ENCODE measurements at places on chromosomes 2 and 18.

- no peak for DNase-seq
These were observed 19.7 kb downstream of the CLIP4 start for GRCh38 chr2:29134933-29135332.

- no peak for DNase-seq
These were observed 74.6 kb upstream of the UNC80 start for GRCh38 chr2:209696836-209697711.

DNA sequence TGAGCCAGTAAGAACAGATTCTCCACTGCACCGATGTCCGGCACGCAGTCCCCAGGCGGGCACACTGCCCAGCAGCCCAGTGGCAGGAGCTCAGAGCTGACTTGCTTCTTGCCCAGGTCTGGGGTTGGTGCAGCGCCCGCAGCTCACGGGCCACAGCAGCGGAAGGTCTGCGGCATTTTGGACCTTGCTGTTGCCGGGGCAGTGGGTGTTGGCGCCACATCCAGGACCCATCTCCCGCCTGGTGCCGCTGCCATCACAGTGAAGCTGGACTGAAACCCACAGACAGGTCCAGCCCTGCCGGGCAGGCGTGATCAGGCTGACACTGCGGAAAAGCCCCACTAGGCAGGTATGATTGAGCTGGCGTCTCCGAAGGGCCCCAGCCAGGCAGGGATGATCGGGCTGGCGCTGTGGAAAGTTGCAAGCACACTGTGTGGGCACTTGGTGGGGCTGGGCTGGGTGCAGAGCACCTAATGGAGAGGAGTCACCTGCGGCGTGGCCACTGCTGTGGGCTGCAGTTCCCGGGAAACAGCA lies 75.5 kb downstream of the SLC66A2 start:
- DNase-seq: no peak

DNA sequence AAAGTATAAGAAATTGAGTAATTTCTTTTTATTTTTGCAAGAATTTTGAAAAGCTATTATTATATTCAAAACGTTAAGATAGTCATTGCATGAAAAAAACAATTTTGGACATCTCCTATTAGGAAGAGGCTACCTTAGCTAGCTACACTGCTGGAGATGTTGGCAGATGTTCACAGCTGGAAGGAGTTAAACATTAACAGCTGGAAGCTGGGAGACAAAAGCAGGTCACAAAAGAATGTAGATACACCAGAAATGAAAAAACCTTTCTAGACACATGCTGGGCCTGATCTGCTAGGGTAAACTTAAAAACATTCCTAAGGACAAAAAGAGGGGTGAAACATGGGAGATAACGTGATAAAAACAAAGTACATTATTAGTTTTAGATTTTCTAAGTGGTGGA lies 84.4 kb downstream of the SESTD1 start:
- no peak for DNase-seq

DNA sequence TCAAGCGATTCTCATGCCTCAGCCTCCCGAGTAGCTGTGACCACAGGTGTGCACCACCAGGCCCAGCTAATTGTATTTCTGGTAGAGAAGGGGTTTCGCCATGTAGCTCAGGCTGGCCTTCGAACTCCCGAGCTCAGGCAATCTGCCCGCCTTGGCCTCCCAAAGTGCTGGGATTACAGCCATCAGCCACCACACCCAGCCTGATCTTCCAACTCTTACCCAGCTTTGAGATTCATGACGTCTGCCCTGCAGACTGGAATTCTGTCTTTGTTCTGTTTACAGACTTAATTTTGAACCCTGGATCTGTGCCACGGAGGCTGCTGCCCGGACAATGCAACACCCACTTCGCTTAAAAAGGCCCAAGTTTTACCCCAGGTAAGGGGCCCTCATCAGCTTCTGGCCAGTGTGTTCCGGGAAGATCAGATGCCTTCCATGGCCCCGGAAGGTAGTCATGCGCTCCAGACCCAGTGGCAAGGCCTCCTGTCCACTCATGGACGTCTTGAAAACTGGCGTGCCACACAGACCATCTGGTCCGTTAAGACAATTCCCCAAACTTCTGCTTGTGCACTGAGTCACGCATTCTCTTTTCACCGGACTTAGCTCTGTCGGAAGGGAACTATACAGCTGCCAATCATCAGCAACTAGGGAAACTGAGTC lies 5.5 kb downstream of the PXDN start:
- DNase-seq: no peak

DNA sequence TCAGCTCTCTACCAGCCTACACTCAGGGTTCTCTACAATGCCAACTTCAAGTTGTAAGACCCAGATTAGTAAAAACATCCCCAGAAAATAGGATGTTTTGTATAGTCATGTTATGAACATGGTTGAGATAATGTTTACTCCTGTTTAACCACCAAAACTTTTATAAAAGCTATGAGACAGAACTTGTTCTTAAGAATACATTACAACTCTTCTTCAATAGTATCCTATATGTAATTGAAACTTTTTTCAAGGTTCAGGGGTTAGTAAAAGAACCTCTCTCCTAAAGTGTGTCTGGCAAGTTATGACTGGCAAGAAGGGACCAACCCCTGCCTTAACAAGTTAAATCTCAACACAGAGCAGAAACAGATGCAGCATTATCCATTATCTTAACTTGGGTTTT lies 118.8 kb upstream of the STK17B start:
- DNase-seq: no peak

DNA sequence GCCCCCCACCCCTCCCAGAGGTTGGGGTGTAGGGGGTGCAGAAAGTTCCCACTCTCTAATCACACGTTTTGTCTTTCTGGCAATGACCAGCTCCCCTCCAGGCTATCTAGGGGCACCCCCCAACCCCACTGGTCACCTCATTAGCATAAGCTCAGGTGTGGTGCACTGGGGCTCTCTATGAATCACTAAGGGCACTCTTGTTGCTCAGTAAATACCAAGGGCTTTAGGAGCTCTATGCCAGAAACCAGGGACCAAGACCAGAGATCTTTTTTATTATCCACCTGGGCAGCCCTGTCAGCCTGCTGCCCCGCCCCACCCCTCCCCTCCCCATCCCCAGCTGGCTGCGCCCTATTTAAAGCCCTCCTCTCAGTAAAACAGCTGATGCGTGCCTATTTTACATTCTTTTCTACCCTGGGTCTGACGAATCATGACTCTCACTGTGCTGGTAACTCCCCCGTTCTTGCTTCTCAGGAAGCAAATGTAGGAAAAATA lies 24.3 kb downstream of the NCK2 start:
- no peak for DNase-seq

- DNase-seq: no peak
These were observed 16.1 kb upstream of the FARP2 start for GRCh38 chr2:241339839-241340630.

DNA sequence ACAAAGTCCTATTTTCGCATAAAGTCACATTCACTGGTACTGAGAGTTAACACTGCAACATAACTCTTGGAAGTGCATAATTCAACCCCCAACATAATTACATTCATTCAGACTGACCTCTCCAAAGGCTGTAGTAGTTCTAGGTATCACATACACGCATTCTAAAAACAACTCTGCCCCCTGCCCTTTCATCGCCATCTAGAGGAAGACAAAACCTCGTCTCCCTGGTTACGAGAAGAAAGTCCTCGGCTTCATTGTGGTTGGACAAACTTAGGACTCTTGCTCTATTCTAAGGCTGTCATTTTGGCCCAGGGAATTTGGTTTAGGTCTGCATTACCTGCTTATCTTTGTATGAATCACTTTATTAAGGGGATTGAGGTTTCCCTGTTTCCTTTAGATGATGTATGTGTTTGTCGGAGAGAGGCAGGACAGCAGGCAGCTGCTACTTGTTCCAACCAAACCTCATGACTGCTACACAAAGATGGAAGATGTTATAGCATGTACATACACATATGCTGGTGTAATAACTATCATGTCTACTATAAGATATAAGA lies 215.4 kb upstream of the NRXN1 start:
- no peak for DNase-seq

- DNase-seq: no peak
These were observed 7.2 kb downstream of the PMS1 start for GRCh38 chr2:189791338-189792042.

DNA sequence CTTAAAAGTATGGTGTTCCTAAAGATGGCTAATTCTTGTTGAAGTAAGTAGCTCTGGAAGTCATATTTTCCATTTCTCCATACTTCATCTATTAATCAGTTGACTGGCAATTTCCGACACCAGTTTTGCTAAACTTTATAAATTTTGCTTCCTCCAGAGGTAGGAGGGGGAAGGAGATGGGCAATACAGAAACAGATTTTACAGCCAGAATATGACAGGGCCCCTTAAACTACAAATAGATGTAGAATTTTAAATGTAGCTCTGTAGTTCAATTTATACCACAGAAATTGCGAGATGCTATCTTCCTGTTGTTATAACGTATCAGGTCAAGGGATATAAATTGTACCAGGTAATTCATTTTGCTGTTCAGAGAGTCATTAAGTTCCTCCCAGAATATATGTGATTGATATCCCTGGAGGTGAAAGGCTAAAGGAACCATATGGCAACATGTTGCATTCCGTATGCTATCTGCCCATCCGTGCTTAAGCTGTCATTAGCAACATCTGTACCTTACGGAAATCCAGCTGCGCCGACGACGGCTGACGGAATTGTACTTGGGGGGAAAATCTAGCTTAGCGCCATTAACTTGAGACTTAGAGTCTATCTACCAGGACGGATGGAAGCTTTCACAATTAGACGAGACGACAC lies 8.4 kb upstream of the NR4A2 start:
- no peak for DNase-seq

- DNase-seq: no peak
These were observed 38.5 kb downstream of the CNTNAP5 start for GRCh38 chr2:124063596-124063995.

DNA sequence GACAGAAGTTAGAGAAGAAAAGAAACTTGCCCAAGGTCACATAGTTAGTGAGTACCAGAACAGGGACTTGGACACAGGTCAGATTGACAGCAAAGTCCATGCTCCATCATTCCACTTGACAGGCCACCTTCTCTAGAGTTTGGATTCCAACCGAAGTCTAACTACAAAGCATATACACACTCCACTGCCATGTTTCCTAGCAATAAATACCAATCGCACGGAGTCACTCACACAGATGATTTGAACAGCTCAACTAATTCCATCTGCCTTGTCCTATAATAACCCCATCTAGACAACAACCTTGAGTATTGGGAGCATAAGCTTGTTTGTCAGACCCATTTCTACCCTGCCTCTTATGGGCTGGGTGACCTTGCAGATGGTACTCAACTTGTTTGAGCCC lies 334.6 kb upstream of the MGAT5 start:
- no peak for DNase-seq

GRCh38 chr2:16382451-16382850 lies 283.2 kb downstream of the CYRIA start:
- no peak for DNase-seq

DNA sequence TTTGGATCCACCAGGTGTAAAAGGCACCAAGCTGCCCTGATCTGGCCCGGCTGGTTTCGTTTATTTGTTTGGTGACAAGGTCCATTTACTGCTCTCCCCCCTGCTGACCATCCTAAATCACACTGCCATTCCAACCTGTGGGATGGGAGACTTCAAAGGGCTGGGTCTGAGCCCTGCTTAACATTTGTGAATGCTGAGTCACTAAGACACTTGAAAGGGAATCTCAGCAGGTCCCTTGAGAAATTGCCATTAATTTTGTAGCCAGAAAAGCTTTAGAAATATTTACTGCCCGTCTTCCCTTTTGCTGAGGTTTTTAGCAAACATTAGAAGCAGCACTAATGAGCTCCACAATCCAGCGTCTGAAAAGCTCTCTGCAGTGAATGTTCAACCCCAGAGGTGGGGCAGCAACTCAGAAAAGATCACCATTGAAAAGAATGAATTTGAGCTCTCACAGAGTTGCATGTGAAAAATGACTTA lies 133.8 kb downstream of the ARL4C start:
- DNase-seq: no peak

DNA sequence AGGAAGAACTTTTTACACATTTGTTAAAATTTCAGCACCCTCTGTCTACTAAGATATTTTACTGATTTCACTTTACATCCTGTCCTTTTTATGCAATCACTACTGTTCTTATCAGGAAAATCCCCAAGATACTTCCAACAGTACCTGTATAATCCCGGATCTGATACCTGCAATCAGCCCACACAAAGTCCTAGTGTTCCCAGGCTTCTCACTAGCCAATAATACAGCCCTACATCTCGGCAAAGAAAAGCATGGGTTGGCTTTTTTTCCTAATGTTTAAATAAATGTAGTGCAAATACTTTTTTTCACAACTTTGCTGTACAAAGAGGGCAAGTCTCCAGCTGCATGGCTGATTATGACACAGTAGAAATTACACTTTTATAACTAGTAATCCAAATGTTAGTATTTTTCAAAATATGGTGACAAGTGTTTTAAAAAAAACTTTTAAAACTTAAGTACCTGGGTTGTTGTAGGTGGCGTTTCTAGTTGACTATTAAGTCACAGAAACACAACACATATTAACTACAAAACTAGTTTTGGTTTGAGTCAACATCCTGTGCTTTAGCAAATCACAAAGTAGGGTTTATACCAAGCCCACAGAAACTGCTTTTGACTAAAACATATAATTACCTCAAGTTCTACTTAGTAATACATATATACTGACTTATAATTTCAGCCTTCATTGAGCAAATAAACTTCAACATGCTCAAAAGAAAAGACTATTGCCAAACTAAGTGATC lies 19.5 kb downstream of the CNOT11 start:
- no peak for DNase-seq

- DNase-seq: no peak
These were observed 123.9 kb upstream of the DCC start for GRCh38 chr18:52216109-52216508.

- no peak for DNase-seq
These were observed 975.1 kb downstream of the BCL11A start for GRCh38 chr2:59578349-59578748.

DNA sequence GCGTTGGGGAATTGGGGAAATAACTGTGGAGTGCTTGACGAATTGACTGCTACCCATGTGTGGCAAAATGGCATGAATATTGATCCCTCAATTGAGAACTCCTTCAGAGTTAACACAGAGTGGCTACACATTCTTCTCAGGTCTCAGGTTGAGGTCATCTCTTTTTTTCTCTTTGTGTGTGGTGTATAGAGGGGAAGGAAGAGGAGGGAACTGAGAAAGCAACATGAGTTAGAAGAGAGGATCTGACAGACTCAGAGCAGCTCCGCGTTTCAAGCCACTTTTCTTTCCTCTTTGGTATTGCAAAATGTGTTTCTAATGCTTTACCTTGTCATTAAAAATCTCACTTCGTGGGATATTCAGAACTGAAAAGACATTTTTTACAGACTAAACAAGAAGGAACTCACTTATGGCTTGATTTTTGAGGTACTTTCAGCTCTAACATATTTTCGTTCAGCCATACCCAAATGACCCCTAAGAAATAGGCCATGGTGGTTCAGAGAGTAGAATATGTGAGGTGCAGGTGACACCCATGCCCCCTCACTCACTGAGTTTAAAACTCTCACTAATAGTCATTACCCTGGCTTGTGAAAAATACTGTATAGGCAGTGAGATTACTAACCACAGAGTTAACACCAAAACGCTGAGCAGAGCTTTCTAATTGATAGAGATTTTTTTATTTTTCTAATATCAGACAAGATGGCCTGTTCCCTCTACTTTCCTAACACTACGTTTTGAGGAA lies 22.5 kb downstream of the STAT4 start:
- no peak for DNase-seq
